ENCODE measurements at places on chromosomes 4 and X.

DNA sequence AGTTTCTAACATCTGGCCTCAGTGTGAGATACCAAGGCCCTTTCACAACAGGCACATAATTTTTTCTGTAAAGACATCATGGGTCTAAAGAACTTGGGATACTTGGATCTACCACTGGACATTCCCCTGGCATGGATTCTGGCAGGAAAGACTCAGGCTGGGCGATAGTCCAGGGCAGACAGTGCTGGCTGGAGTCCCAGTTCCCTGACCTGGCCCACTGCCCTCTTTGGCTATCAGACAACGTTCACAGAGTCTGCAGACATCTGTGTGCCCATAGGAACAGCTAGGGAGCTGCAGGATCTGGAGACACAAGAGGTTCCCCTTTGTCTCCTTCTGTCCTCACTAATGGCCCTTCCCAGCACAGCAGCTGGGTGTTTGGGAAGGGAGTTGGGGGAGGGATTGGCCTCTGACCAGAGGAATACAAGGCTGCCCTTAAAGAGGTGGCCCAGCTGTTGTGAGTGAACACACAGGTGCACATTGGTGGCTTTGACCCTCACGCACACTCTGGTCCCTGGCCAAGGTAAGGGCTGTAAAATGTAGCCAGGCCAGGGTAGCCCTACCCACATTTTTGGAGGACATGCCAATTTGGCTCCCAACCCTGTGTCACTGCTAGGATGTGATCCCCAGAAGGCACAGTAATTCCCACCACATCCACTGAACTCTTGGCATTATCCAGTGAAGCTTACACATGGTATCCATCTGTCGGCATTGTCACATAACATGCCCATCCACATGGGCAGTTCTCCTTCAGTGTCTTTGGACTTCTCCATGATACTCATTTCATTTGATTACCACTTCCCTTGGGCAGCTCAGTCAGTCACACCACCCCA lies 72.3 kb downstream of the SOX3 start:
- peaks cover 12% of the 10 kb centered on the region for H3K27me3 ChIP-seq
- no peaks in the 10 kb centered on the region for H3K36me3 ChIP-seq
- peak overlapping the region; percentile 20 for H3K27ac ChIP-seq

- no peak overlapping the region for H3K27ac ChIP-seq
- H3K4me3 ChIP-seq: no peak overlapping the region
- DNase-seq: no peak
- H3K27me3 ChIP-seq: no peaks in the 10 kb centered on the region
- no peaks in the 10 kb centered on the region for H3K36me3 ChIP-seq
These were observed 618.6 kb downstream of the TLL1 start for GRCh38 chr4:166491635-166492034.

GRCh38 chr4:2745981-2746806 lies 9.9 kb downstream of the TNIP2 start:
- no peak overlapping the region for H3K4me3 ChIP-seq
- DNase-seq: peak; percentile 38
- peaks cover 5% of the 10 kb centered on the region for H3K4me1 ChIP-seq
- H3K36me3 ChIP-seq: peaks cover 64% of the 10 kb centered on the region
- no peaks in the 10 kb centered on the region for H3K27me3 ChIP-seq

DNA sequence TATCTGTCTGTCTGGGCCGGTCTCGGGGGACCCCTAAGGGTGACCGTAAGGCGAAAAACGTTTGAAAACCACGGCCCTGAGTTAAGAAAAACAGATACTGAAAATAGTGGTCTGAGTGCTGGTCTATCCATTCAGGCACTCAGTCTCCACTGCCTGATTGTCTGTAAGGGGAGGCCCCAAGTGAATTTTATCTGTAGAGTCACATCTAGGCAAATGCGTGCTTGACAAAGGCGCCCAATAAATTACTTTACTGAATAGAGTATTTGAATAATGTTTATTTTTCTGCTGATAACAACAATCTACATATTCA lies 465 bp downstream of the HNRNPH2 start:
- H3K27me3 ChIP-seq: peaks cover 7% of the 10 kb centered on the region
- H3K27ac ChIP-seq: peak overlapping the region; percentile 96
- H3K36me3 ChIP-seq: peaks cover 7% of the 10 kb centered on the region
- DNase-seq: no peak
- peaks cover 4% of the 10 kb centered on the region for H3K4me1 ChIP-seq
- H3K4me3 ChIP-seq: peak overlapping the region; percentile 52
